ENCODE measurements at places on chromosomes 11 and 22. TPM values are rescaled to one million over a fixed set of nuclear protein-coding genes. Genes with fewer than 3 reads are reported as not detected.
A peak's percentile ranks its signal among the peaks of the same experiment; 100 is the strongest.

DNA sequence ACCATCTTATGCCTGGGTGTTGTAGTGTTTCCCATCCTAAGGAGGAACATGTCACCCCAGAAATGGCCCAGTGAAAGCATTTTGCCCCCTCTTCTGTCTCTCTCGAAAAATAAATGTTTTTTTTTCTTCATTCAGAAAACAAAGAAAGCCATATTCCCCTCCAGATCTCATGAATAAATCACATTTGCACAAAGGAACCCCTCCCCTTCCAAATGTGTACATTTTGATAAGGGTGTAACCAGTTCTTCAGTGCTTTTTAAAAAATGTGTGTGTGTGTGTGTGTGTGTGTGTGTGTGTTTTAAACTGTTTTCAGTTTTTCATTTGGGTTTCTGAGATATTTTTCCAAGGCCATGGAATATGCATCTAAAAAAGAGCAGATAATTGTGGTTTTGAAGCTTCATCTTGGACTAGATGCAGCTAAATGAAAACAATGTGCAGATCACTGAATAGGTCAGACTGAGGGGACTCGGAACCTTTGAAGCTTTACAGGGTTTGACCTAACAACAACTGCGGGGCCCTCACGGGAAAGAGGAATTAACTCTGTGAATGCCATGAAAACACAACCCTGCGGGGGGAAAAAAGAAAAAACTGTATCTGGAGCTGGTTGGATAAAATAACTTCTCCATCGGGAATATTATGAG lies 76.4 kb downstream of the YAP1 start:
- H3K4me3 ChIP-seq = no peak overlapping the region
- no peaks in the 10 kb centered on the region for H3K27me3 ChIP-seq
- H3K36me3 ChIP-seq = peaks cover 2% of the 10 kb centered on the region
- H3K27ac ChIP-seq = peak overlapping the region; percentile 41

DNA sequence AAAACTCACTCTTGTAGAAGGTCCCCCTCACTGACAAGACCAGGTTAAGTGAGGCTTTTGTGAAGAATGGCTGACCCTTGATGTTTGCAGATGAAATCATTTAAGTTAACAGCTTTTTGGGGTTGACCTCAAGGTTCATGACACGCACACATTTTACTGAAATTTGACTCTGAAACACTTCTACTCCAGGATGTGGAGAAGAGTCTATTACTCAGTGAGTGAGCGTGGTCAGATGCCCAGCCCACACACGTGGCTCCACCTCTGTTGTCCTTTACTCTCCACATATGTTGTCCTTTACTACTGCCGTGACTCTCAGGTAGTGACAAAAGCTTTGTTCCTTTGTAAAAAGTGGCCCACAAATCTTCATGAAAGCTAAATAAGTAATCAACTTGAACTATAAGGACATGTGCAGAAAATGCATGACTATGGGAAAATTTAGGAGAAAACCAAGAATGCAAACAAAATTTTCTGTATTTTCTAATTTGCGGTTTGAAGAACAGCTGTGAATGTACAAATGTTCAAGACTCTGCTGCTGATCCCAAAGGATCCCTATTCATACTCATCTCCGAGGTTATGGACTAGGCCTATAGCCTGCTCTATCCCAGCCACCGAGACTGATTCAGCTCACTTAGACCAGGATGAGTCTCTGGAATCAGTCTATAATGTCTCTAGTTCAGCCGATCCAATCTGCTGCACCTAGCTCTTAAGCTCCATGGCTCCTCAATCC lies 22.4 kb downstream of the XRRA1 start:
- no peaks in the 10 kb centered on the region for H3K4me1 ChIP-seq
- H3K4me3 ChIP-seq = no peak overlapping the region
- H3K27me3 ChIP-seq = no peaks in the 10 kb centered on the region
- H3K36me3 ChIP-seq = no peaks in the 10 kb centered on the region
- no peak for DNase-seq
- H3K27ac ChIP-seq = no peak overlapping the region

- H3K4me1 ChIP-seq = no peaks in the 10 kb centered on the region
- no peaks in the 10 kb centered on the region for H3K36me3 ChIP-seq
- H3K27me3 ChIP-seq = peaks cover 14% of the 10 kb centered on the region
- H3K4me3 ChIP-seq = no peak overlapping the region
- DNase-seq = no peak
- no peak overlapping the region for H3K27ac ChIP-seq
Measured at GRCh38 chr11:30254307-30255298, 23.8 kb downstream of the FSHB start.

- no peak overlapping the region for H3K4me3 ChIP-seq
- H3K36me3 ChIP-seq = peaks cover 63% of the 10 kb centered on the region
- no peak for DNase-seq
Measured at GRCh38 chr11:90204832-90205646, 17.8 kb downstream of the CHORDC1 start.

GRCh38 chr22:19988965-19989724 lies 27.5 kb downstream of the ARVCF start:
- no peaks in the 10 kb centered on the region for H3K27me3 ChIP-seq
- DNase-seq = no peak
- no peak overlapping the region for H3K27ac ChIP-seq

Gene DRD4
- 5.5 TPM for total RNA-seq

GRCh38 chr11:117606790-117607189 lies 190.2 kb downstream of the DSCAML1 start:
- DNase-seq = no peak
- H3K36me3 ChIP-seq = no peaks in the 10 kb centered on the region
- peaks cover 34% of the 10 kb centered on the region for H3K4me1 ChIP-seq
- no peak overlapping the region for H3K27ac ChIP-seq
- H3K27me3 ChIP-seq = peaks cover 11% of the 10 kb centered on the region
- no peak overlapping the region for H3K4me3 ChIP-seq

Gene OR8K3
- total RNA-seq = not detected

DNA sequence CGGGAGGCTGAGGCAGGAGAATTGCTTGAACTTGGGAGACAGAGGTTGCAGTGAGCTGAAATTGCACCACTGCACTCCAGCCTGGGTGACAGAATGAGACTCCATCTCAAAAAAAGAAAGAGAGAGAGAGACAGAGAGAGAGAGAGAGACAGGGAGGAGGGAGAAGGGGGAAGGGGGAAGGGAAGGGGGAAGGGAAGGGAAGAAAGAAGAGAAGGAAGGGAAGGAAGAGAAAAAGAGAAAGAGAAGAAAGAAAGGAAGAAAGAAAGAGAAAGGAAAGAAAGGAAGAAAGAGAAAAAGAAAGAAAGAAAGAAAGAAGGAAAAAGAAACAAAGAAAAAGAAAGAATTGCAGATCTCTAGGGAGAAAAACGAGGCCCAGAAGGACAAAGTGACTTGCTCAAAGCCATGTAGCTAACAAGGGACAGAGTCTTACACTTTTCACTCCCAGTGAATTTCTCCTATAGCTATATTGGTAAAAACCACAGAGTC lies 73.8 kb upstream of the BIRC3 start:
- no peaks in the 10 kb centered on the region for H3K36me3 ChIP-seq
- H3K4me1 ChIP-seq = peaks cover 14% of the 10 kb centered on the region
- no peak overlapping the region for H3K27ac ChIP-seq

- peaks cover 5% of the 10 kb centered on the region for H3K4me1 ChIP-seq
- no peak for DNase-seq
- no peak overlapping the region for H3K4me3 ChIP-seq
- no peak overlapping the region for H3K27ac ChIP-seq
Measured at GRCh38 chr11:31895926-31896325, 84.8 kb upstream of the PAX6 start.

Gene C11orf86
- total RNA-seq = 0.44 TPM

Gene CCDC157
- 3.8 TPM for total RNA-seq

DNA sequence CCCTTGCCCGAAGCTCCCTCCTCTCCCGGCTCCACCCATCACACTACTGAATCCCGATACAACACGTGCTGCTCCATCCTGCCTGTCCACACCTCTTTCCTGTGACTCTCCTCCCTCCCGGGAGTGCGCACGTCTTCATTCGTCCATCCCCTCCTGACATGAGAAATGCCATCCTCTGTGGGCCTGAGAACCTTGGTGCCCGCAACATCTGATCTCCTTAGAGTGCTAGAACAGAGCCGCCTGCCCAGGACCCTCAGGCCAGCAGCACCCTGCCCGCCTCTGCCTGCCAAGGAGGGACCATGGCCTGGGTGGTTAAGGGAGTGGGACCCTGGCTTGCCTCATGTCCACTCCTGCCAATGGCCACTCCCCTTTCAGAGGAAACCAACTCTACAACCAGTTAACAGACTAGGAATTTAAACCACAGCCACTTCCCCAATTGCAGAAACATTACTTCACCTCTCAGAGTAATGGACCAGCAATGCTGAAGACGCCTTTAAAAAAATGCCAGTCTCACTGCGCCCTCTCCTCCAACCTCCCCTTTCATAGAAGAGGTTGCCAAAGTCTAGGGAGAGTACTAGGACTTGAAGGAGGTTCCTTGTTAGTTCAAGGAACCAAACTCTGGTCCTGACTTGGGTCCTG lies 466.3 kb downstream of the OPCML start:
- peak overlapping the region; percentile 4 for H3K4me3 ChIP-seq
- H3K27me3 ChIP-seq = peaks cover 10% of the 10 kb centered on the region
- DNase-seq = no peak

GRCh38 chr11:32451808-32452207 lies 16.5 kb upstream of the WT1 start:
- no peak overlapping the region for H3K4me3 ChIP-seq
- H3K27ac ChIP-seq = no peak overlapping the region
- no peaks in the 10 kb centered on the region for H3K36me3 ChIP-seq
- peaks cover 5% of the 10 kb centered on the region for H3K4me1 ChIP-seq
- DNase-seq = no peak

GRCh38 chr11:61472282-61472681 lies 36.3 kb upstream of the LRRC10B start:
- H3K27ac ChIP-seq = no peak overlapping the region
- DNase-seq = no peak
- H3K4me3 ChIP-seq = no peak overlapping the region
- 0 out of 2 replicates have a peak, but pooled peaks cover 1% of the 10 kb centered on the region for H3K4me1 ChIP-seq
- H3K27me3 ChIP-seq = no peaks in the 10 kb centered on the region

- H3K4me1 ChIP-seq = peaks cover 34% of the 10 kb centered on the region
- no peaks in the 10 kb centered on the region for H3K36me3 ChIP-seq
- peak overlapping the region; percentile 79 for H3K27ac ChIP-seq
- DNase-seq = no peak
- H3K4me3 ChIP-seq = no peak overlapping the region
Measured at GRCh38 chr11:121643479-121644186, 190.9 kb upstream of the SORL1-AS1 start.

- no peaks in the 10 kb centered on the region for H3K27me3 ChIP-seq
- H3K4me1 ChIP-seq = peaks cover 16% of the 10 kb centered on the region
- H3K36me3 ChIP-seq = peaks cover 10% of the 10 kb centered on the region
- H3K4me3 ChIP-seq = no peak overlapping the region
Measured at GRCh38 chr22:17806437-17806836, 32.2 kb upstream of the BID start.

GRCh38 chr11:85939099-85940015 lies 84.2 kb downstream of the CCDC83 start:
- peaks cover 3% of the 10 kb centered on the region for H3K36me3 ChIP-seq
- no peak overlapping the region for H3K27ac ChIP-seq
- no peak for DNase-seq
- no peak overlapping the region for H3K4me3 ChIP-seq

GRCh38 chr11:93849751-93850593 lies 446 bp downstream of the VSTM5 start:
- H3K27ac ChIP-seq = no peak overlapping the region
- H3K4me1 ChIP-seq = peaks cover 13% of the 10 kb centered on the region
- peaks cover 16% of the 10 kb centered on the region for H3K27me3 ChIP-seq
- H3K4me3 ChIP-seq = peak overlapping the region; percentile 58
- DNase-seq = peak; percentile 57

DNA sequence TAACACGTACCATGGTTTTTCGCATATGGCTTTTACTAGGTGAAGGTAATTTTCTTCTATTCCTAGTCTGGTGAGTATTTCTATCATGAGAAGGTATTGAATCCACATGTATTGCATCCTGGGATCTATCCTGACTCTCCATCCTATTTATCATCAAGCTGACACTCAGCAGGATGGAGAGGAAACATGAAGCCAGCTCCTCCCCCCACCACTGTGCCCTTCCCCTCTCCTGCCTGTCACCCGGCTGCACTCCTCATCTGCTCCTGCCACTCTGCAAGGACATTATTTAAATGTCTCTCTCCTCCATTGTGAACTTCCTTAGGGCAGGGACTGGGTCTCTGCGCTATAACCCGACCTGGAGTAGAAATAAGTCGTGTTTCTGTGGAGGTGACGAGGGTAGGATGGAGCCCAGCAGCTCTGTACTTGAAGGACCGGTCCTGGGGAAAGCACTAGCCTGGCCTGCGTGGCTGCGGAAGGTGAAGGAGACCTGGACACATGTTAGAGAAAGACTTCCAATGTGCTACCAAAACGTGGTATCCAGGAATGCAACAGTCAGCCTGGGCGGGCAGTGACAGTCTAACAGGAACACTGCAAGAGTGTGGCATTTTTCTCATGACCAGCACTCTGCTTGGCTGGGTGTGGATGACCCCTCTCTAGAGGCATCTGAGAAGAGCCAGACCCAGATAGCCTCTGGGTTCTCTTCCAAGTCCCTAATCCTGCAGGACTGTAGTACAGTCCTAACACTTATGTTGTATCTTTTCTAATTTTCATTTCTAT lies 111.2 kb downstream of the MICAL3 start:
- no peak for DNase-seq
- H3K27ac ChIP-seq = no peak overlapping the region
- H3K36me3 ChIP-seq = no peaks in the 10 kb centered on the region
- peaks cover 28% of the 10 kb centered on the region for H3K4me1 ChIP-seq

- no peak overlapping the region for H3K27ac ChIP-seq
- H3K27me3 ChIP-seq = peaks cover 3% of the 10 kb centered on the region
- no peak overlapping the region for H3K4me3 ChIP-seq
- peaks cover 17% of the 10 kb centered on the region for H3K4me1 ChIP-seq
Measured at GRCh38 chr22:27207907-27208306, 550.5 kb downstream of the MIAT start.

DNA sequence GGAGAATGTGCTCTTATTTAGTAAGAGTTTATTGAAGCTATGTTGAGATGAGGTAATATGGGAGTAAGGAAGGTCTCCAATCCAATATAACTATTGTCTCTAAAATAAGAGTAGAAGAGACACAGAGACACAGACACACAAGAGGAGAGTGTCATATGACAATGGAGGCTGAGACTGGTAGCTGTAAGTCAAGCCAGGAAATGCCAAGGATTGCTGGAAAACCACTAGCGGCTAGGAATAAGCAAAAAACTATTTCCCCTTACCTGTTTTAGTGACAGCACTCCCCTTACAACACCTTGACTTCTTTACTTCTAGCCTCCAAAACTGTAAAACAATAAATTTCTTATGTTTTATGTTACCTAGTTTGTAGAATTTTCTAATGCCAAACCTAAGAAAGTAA lies 1652.8 kb downstream of the LRRC4C start:
- peaks cover 2% of the 10 kb centered on the region for H3K27me3 ChIP-seq
- H3K4me3 ChIP-seq = no peak overlapping the region
- no peak for DNase-seq
- no peaks in the 10 kb centered on the region for H3K4me1 ChIP-seq

- no peaks in the 10 kb centered on the region for H3K36me3 ChIP-seq
- peaks cover 61% of the 10 kb centered on the region for H3K4me1 ChIP-seq
- H3K27me3 ChIP-seq = no peaks in the 10 kb centered on the region
- no peak overlapping the region for H3K27ac ChIP-seq
- peak overlapping the region; percentile 26 for H3K4me3 ChIP-seq
Measured at GRCh38 chr11:119496469-119496868, 73.5 kb upstream of the THY1 start.

- no peak overlapping the region for H3K27ac ChIP-seq
- peaks cover 19% of the 10 kb centered on the region for H3K4me1 ChIP-seq
- DNase-seq = peak; percentile 88
- H3K27me3 ChIP-seq = peaks cover 11% of the 10 kb centered on the region
- no peaks in the 10 kb centered on the region for H3K36me3 ChIP-seq
- peak overlapping the region; percentile 59 for H3K4me3 ChIP-seq
Measured at GRCh38 chr11:116835791-116836631, 1.4 kb downstream of the APOA1 start.
